NCI-H1048 (cell line): ENCODE measurements at places on chromosomes 16 and 17.

DNA sequence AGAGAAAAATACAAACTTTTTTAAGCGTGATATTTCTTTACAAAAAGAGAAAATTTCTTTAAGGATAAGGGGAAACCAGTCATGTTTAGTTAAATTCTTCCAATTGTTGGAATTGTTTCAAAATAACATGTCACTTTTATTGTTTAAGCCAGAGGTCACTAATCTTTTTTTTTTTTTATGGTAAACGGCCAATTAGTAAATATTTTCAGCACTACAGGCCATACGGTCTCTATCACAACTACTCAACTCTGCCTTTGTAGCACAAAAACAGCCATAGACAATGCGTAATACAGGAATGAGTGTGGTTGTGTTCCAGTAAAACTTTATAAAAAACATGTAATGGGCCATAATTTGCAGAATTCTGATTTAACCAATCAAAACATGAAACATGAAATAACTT is 401.4 kb downstream of the GRIN2A start:
- no peak for DNase-seq

- DNase-seq, result no peak
Observed at GRCh38 chr17:80449930-80450576, 26.4 kb downstream of the NPTX1 start.

GRCh38 chr17:2700491-2701141 is 10.9 kb downstream of the CLUH start:
- no peak for DNase-seq

DNA sequence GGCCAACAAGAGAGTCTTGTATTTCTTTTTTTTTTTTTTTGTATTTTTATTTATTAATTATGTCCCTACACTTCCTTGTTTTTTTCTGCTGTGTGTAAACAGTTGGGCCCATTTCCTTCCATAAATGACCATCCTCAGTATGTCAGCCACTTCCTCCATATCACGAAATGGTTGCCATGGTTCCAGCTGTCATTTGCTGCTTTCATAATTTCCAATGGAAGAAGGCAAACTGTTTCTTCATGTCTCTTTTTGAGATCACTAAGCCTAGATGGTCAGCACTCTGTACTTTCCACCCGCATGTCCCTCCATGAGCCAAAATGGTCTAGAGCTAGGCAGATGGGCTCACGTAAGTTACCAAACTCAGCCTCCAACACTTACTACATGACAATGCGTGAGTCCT is 133.5 kb upstream of the FOXF1 start:
- no peak for DNase-seq

DNA sequence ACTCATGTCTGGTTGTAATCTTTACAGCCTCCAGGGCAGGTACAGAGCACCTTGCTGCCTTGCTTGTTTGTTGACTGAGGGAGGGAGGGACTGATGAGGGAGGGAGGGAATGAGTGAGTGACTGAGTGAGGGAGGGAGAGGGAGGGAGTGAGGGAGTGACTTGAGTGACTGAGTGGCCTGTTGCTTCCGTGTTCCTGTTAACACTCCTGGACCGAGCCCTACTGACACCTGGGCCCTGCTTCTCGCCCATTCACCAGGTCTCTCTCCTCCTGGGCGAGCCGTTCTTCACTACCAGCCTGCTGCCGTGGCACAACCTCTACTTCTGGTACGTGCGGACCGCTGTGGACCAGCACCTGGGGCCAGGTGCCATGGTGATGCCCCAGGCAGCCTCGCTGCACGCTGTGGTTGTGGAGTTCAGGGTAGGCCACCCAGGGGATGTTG is 41.2 kb downstream of the PRMT7 start:
- no peak for DNase-seq

GRCh38 chr16:89696670-89697128 is 4.8 kb downstream of the SPATA2L start:
- no peak for DNase-seq

GRCh38 chr16:83952940-83953795 is at the start of gene OSGIN1:
Gene OSGIN1 (plus strand): TSS chr16:83953240. CDS start chr16:83957672, 4,432 bp downstream.
- peak; percentile 31 for DNase-seq

DNA sequence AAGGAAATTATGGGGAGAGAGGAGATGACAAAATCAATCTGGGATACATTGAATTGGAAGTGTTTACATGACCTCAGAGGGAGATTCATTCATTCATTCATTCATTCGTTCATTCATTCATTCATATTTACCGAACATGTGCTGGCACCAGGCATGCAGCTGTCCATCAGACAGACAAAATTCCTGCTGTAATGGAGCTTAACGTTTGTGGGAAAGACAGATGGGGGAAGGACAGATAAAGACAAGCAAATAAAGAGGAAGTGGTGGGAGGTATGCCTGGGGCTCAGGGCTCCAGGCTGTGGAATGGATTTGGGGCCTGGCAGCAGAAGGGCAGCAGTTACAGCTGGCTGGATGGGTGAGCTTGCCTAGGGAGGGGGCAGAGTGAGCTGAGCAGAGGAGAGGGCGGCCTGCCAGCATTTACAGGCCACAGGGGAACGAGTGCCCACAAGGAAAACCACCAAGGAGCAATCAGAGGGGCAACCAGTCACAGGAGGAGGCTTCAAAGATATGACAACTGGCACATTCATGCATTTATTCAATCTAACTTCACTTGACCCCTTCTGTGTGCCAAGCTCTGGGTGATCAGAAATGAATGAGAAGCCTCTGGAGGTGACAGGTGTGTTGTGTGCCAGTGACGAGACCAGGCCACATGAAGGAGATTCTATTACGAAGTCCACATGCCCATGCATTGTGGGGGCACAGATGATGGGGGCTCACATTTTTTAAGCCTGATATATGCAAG is 48.5 kb downstream of the ARHGAP27 start:
- DNase-seq, result no peak

- DNase-seq, result no peak
Observed at GRCh38 chr16:84095466-84095865, 21.3 kb downstream of the MBTPS1 start.

- DNase-seq, result no peak
Observed at GRCh38 chr17:50044483-50044882, 11.4 kb upstream of the ITGA3 start.

DNA sequence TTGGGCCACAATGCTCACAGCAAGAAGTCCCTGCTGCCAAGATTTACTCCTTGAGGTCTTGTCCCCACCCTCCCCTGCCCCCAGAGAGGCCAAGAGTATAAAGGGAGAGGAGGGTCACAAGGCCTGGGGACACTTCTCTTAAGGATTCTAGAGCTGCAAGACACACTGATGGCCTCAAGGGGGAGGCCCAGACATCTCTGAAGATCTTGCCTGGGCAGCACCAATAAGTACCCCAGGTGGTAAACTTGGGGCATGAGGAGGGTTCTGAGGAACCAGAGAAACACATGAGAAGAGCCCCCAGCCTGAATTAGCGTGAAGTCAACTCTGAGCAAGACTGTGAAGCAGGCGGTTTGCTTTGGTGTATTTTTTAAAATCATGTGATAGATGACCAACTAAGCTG is 26.8 kb upstream of the MTMR4 start:
- no peak for DNase-seq
